ENCODE measurements at places on chromosomes 3 and 15. TPM values are rescaled to one million over a fixed set of nuclear protein-coding genes. Genes with fewer than 3 reads are reported as not detected.

Gene ARRDC4
- total RNA-seq, result 13.9 TPM

DNA sequence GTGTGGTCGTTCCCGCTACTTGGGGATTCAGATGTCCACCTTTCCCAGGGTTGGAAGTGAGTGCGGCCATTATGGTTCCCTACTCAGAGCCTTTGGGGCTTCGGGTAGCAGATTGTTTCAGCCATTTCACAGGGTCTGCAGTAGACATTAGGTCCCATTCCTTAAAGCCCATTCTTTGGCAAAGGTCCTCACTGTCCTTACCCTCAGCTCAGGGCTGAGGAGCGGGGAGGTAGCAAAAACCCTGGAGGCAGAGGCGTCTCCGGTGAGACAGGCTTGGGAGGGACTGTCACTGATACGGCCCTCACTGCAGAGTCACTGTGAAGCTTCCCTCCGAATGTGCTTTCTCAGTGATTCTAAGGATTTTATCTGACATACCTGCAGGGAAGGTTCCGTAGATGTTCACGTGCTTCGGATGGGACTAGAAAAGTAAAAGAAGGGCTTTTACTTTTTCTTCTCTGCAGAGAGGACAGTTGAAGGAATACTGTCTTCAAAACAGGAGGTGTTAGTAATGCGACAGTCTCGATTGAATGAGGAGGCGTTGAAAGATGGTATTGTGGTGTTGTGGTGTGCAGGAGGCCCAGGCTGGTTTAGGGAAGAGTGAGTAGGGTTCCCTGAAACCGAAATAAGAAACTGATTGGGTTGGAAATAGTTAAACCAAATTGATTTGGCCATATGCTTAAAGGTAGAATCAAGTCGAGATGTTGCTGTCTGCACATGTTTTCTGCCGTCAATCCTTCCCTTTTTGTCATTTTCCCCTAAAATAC is 630 bp downstream of the ATP6V1A start:
- no peak for DNase-seq

DNA sequence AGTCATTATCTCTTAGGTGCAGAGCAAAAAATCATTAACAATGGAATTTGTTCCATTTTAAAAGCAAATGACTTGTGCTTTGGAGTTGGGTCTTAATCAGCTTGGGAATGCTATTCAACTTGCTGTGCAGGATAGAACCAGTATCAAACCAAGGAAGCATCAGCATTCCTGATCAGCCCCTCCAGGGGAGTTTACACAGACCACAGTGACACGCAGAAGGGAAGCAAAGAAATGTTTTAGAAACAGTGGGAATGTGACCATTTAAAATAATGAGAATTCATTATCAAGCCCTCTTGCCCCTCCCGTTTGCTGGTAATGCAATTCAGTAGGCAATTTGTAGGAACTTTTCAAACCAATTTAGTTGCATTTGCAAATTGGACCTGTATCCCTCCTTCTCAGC is 155.1 kb downstream of the LRTM1 start:
- no peak for DNase-seq

DNA sequence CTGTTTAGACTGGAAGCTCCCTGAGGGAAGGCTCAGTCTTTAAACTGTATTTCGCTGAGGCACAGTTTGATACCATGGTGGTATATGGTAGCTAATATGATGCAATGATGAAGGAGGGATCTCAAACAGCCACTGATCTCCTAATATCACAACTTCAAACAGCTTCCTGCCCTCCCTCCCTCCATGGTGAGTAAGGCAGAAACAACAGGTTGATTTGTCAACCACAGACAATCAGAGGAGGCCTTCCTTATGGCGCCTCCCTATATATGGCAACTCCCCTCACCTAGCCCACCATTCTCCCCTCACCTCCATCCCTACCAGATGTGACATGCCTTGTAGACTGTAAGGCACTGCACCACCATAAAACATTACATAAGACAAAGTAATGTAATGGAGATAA is 316.5 kb upstream of the ICE2 start:
- no peak for DNase-seq

Gene DNAJA4
- 22.6 TPM for total RNA-seq

DNA sequence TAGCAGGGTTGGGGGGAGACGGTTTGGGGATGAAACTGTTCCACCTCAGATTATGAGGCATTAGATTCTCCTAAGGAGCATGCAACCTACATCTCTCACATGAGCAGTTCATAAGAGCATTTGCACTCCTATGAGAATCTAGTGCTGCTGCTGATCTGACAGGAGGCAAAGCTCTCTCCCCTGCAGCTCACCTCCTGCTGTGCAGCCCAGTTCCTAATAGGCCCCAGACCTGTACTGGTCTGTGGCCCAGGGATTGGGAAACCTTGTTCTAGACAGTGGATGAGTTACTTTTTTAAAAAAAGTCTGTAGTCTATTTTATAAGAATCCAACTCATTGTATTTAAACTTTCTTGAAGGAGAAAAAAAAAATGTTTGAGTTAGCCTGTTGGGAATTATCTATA is 100.0 kb downstream of the HHLA2 start:
- no peak for DNase-seq

All from breast epithelium (tissue), 4 donors.